ENCODE measurements at places on chromosomes 5 and 9.

DNA sequence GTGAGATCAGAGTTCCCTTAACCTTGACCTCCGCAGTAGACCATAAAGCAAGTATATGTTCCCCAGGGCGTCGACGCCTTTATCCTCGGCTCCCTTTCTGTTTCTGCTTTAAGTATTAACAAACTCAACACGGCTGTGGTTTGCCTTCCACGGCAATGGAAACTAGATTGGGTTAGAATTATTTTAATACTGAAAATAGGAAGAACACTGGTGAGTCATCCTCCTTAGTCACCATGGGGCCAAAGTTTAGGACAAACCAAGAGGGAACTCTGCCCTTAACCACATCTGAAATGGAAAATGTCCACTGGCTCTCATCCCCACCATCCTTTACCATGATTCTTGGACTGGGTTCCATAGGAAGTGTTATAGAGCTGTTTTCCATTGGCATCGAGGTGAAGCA is 386.1 kb downstream of the ACTL7B start:
- DNase-seq = no peak

- DNase-seq = no peak
Measured at GRCh38 chr9:137416006-137416562, 6.9 kb downstream of the EXD3 start.

- no peak for DNase-seq
Measured at GRCh38 chr9:134410071-134410834, 84.0 kb downstream of the RXRA start.

DNA sequence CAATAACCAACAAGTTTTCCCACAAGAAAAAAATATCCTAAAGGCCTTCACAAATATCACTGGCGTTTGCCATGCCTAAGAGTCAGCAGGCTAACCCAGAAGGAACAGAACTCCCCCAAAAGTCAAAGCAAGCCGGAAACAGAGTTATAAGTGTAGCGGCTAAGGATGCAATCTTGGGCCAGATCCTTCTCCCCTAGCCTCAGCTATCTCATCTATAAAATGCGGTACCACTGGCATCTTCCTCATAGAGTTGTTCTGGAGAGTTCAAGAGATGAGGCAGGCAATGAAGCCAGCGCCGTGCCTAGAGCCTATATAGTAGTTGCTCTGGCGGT is 632 bp downstream of the DPM2 start:
- no peak for DNase-seq

DNA sequence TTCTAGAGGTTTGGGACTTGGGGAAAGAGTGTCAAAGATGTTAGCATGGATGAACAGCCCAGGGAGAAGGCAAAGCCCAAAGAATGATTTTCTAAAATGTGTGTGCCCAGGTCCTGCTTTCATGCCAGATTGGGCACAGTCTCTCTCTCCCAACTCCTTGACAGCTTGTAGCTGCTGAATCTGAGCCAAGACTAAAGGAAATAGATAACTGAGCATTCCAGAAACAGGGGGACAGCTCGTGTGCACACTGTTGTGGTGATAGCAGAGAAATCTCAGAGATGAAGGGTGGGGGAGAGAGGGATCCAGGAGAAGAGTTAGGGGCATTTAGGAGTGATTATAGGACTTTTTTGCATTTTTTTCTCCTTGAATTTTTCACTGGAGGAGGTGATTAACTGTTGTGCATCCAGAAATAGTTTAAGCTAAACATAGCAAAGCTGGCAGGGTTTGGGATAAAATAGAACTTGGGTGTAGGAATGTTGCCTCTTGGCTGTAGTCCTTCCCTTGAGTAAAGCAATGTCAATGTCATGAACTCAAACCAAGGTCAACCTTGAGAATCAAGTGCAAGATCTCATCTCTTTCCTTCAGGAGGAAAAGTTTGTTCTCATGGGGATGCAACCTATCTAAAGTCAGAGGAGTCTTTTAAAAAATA is 245.9 kb downstream of the SH3GL2 start:
- no peak for DNase-seq

DNA sequence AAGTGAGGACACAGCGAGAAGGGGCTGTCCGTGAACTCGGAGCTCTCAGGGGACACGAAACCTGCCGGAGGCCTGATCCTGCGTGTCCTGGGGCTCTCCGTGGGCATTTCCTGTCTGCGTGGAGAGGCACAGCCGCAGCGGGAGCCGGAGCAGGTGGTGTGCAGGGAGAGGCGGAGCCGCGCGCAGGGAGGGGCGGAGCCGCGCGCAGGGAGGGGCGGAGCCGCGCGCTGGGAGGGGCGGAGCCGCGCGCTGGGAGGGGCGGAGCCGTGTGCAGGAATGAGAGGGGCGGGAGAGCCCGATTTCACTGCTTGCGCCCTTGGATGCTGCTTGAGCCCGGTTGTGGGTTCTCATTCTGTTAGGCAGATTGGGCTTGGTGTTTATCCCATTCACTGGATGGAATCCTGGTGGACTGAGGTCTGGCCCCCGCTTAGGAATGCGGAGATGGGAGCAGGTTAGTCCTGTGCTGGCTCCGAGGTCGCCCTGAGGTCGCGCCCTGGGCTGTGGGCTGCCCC is 26.7 kb downstream of the NDUFS6 start:
- DNase-seq = no peak

GRCh38 chr5:69209602-69210001 is 20.2 kb downstream of the CENPH start:
- DNase-seq = no peak

GRCh38 chr5:172876578-172876977 is 42.5 kb downstream of the ERGIC1 start:
- DNase-seq = no peak

- DNase-seq = no peak
Measured at GRCh38 chr9:2817999-2818803, 25.7 kb downstream of the PUM3 start.

DNA sequence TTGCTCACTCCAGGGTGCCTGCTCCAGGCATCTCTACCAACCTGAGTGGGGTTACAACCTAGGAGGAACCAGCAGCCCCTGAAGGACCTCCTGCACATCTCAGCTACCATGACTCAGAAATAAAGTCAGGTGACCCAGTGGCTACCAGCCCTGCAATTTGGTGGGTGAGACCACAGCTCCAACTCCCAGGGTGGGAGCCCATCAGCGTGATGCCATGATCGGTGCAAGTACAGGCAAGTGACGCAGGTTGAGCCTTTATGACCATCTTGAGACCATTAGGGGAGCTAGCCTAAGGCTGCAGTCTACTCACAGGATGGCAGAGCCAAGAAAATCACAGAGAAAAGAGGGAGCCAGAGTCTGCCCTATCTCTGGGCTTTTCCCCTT is 8.6 kb downstream of the SEPTIN8 start:
- no peak for DNase-seq

DNA sequence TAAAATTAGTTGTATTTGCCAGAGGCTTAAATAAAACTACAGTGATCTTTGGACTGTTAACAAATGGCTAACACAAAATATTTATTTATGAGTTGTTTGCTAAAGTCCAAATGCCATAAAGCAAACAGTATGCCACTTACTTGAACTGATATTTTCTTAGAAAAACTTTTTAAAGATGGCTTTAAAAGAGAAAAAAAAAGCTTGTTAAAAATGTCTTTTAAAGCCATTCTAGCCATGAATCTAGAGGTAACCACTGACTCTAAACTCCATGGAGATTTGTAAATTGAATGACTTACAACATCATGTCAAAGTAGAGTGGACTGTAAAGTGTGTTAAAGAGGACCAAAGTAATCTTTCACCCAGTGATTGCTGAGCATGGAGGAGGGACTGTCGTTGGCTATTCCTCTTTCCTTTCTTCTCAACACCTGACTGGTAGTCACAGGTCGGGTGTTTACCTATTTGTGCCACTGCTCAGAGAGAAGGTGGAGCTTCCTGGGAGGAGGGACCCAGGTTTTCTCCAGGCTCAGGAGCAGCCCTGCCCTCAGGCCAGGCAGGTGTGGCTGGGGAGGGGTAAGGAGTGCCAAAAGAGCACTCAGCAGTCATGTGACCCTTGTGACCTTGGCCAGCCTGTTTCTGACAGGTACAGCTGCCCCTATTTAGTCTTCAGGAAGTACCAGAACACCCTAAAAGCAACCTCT is 69.1 kb upstream of the TJP2 start:
- no peak for DNase-seq

DNA sequence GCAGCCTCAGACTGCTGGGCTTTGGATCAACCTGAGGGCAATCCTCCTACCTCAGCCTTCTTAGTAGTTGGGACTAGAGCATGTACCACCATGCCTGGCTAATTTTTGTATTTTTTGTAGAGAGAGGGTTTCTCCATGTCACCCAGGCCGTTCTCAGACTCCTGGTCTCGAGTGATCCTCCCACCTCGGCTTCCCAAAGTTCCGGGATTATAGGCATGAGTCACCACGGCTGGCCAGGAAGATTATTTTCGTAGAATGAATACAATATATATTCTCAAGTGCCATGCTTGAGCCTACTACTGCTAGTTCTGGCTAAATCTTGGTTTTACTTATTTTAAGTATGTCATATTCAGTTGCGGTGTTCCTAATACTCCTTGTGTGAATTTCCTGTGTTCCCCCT is 88.2 kb upstream of the CLINT1 start:
- no peak for DNase-seq

- DNase-seq = no peak
Measured at GRCh38 chr5:108515517-108516105, 133.7 kb upstream of the FBXL17 start.

- DNase-seq = no peak
Measured at GRCh38 chr5:135436951-135437418, 10.2 kb downstream of the DCANP1 start.

DNA sequence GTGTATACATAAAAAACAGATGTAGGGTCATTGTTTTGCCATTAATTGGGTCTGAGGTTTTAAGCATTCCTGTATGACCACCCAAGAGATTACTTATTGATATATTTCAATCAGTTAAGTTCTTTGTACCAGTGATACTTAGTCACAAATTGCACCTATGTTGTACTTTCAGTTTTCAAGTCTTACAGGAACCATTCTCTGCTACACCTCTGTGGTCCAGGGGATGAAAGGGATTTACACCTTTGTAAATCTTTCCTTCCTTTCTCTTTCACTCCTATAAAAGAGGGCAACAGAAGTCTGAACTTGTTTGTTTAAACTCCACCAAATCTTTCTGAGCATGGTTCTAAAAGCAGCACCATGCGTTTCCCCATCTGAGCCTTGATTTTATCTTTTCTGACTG is 86.1 kb downstream of the DEPDC1B start:
- no peak for DNase-seq

DNA sequence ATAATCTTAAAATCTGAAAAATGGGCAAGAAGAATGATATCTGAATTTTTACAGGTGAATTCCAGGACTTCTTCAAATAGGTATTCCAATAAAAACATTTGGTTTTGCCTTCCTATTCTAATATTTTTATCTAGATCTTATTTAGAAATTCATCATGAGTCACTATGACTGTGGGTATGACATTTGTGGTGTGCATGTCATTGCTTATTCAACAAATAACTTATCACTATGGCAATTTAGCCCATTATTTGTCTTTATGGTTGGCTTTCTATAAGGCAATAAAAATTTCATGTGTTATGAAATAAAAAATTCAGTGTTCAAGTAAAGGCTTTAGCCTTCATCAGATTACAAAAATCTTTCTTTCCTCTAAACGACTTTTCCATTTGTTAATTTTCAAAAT is 1139.6 kb upstream of the NUDT12 start:
- no peak for DNase-seq

GRCh38 chr5:160119905-160120266 is 636 bp upstream of the PWWP2A start:
- DNase-seq = no peak

GRCh38 chr5:114249823-114250222 is 112.0 kb upstream of the KCNN2 start:
- DNase-seq = no peak

DNA sequence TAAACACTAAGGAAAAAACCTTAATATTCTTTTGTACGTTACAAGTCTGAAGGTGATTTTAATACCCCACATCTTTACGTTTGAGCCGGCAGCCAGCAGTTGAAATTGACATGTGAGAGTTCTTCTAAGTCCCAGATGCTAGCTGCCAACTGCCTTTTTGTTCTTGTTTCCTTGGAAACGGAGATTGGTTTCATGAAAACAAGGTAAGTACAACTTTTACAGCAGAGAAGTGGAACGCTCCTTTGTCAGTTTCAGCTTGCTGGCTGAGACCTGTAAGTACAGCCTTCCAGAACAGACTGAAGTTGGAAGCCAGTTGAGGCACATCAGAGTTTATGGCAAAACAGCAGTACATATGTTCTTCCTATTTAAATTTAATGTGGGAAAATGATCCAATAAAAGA is 1018.4 kb upstream of the ARRDC3 start:
- no peak for DNase-seq

GRCh38 chr5:39716532-39717028 is 291.8 kb upstream of the DAB2 start:
- no peak for DNase-seq

- no peak for DNase-seq
Measured at GRCh38 chr9:97726716-97727115, 29.6 kb upstream of the XPA start.

DNA sequence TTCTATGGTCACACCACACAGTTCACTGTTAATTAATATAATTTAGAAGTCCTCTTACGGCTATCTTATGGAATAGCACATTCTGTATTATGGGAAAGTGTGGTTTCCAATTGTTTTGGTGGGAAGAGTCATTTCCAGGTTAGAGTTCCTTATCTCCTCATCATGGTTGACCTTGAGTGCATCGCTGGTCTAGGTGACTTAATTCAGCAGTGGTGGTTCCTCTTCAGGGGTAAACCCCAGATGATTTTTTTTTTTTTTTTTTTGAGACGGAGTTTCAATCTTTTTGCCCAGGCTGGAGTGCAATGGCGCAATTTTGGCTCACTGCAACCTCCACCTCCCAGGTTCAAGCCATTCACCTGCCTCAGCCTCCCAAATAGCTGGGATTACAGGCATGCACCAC is 106.9 kb downstream of the UGCG start:
- no peak for DNase-seq

DNA sequence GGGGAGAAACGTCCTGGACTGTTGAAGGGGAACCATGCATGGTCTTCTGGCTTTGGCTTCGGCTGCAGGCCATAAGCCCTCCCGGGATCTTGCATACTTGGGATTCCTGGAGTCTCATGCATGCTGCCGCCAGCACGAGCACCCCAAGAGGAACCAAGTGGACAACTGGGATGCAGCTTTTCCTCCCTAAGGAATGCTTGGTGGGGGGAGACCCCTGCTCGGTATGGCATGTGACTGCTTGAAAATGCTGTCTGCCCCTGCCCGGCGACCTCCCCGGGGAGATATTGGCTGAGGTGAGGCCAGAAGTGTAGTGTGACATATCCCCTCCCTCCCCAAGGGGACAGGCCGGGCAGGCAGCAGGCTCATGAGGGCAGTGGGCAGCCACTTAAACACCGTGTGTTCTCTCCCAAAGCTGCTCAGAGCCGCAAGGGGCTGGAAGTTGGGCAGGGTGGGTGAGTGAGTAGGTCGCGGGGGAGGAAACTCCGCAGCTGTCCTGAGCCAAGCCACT is 15.7 kb downstream of the TMEM171 start:
- DNase-seq = no peak
